ENCODE measurements at places on chromosomes 1 and 21.

DNA sequence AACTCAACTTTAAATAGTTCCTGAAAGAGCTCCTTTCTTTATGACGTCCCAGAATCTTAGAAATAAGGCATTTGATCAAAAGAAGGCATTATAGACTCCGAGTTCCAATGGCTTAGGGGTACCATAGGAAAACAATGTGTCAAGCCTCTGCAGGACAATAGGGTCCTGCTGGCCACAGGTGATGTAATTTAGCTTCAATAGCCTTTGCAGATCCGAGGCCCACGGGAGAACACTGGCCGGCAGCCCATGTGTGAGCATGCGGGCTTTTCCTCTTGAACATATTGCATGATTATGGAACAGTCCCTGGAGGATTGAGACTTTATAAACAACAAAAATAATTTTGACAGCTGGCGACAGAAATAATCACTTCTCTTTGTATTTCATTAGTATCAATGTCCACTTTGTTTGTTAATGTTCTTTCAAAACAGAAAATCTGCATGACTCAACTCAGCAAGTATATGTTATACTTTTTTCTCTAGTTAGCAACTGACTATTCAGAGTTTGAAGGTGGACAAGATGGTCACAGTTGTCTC is 49.0 kb upstream of the NR5A2 start:
- no peak for DNase-seq

DNA sequence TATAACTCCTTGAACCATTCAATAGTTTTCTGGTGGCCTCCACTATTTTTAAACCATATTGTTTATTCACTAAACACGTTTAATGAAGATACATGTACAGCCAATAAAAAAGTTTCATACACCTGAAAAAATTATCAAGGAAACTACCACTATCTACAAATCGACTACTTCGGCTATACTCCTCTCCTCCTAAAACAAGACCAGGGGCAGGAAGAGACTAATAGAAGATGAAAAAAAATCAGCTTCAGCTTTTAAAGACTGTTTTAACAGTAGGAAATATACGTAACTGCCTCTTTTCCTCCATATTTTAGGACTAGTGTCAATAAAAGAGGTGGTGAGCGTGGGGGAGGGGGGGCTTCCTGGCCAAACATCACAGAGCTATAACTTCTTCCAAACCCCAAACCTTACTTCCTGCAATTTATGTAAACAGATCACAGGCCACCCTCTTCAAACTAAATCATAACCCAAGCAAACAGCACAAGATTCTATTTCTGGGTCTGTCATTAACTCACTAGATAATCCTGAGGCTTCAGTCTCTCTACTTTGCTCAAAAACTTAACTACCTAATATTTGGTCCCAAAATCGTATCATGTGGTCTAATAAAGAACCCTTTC is 15.1 kb downstream of the FOXJ3 start:
- no peak for DNase-seq

DNA sequence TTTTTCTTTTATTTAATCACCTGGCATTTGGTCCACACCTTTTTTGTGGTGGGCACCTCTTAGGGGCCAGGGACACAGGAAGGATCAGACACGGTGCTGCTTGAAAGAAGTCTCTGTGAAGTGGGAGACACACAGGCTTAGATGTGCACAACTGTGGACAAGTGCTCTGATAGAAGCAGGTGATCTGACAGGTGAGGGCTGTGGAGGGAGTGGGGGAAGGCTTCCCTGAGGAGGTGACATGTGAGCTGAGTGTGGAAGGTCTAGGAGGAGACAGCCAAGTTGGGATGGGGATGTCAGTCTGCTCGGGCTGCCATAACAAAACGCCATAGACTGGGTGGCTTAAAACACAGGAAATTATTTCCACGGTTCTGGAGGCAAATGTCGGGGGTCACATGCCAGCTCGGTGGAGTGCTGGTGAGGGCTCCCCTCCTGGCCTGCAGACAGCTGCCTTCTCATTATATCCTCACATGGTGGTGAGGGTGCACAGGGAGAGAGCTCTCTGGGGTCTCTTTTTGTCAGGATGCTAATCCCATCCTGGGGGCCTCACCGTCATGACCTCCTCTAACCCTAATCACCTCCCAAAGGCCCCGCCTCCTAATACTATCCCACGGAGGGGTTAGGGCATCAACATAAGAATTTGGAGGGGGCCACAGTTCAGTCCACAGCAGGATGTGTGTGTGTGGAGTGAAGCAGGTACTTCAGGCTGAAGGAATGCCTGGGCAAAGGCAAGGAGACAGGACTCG is 5.2 kb upstream of the KIAA1614 start:
- DNase-seq: no peak

- no peak for DNase-seq
Measured at GRCh38 chr1:32627596-32628162, 22.7 kb downstream of the ZBTB8OS start.

DNA sequence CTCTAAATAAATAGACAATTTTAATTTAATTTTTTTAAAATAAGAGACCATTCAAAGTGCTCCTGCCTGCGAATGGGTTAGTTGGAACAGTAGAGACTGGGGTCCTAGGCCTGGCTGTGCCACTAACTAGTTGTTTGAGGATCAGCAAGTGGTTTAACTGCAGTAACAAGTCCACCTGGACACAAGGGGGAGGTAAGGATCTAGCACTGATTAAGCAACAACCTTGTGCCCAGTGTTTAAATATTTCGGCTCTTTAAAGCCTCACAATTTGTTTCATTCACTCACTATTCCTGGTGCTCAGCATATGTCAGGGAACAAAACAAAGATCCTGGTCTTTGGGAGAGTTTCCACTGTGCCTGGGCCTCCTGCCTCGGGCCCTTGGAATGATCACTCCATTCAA is 1.6 kb upstream of the AGT start:
- no peak for DNase-seq

DNA sequence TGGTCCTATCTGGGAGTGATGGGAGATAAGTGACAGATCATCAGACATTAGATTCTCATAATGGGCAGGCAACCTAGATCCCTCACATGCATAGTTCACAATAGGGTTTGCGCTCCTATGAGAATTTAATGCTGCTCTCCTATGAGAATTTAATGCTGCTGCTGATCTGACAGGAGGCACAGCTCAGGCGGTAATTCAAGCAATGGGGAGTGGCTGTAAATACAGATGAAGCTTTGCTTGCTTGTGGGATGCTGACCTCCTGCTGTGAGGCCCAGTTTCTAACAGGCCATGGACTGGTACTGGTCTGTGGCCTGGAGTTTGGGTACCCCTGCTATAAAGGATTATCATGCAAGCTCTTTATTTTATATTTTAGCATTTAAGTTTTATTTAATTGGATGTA is 72.0 kb downstream of the ZMYM4 start:
- no peak for DNase-seq

- no peak for DNase-seq
Measured at GRCh38 chr1:1941868-1942752, 23.0 kb upstream of the TMEM52 start.

DNA sequence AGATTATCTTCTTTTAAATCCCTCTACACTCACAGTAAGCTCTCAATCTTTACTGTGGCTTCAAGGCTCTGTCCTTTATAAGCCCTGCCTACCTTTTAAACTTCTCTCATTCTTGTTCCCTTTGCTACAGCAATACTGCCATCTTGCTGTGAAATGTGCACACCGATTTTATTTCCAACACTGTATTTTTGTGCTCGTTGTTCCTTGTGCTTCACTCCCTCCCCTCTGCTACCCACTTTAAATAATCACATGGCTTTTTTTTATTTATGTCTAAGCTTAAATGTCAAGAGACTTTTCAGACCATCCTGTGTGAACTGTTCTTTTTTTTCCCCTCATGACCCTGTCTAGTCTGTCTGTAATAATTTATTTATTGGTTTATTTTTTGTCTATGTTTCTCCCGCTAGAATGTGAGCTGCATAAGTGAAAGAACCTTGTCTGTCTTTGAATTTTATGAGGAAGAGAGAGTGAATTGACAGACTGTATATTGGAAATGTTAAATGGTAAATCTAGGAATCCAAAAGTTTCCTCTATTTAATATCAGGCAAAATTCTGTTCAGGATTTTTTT is 45.7 kb downstream of the ABCD3 start:
- no peak for DNase-seq

DNA sequence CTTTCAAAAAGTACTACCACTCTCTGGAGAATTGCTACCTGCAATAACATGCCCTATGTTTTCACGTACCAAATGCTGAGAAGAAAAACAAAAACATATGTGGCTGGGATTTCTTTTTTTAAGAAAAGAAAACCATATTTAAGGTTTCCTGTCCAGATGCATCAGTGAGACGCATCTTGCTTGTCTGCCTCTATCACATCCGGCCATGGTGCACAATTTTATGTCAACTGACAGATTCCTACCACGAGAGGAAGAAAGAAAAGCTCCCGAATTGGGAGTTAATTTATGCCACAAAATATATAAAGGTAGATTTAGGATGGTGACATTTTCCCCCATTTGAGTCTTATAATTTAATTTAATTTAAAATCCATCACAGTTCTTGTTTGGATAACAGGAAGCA is 62.3 kb upstream of the COL24A1 start:
- no peak for DNase-seq

GRCh38 chr1:174008269-174008668 is 13.9 kb downstream of the RC3H1 start:
- DNase-seq: no peak

GRCh38 chr1:87318056-87318650 is 10.5 kb upstream of the LMO4 start:
- DNase-seq: no peak

DNA sequence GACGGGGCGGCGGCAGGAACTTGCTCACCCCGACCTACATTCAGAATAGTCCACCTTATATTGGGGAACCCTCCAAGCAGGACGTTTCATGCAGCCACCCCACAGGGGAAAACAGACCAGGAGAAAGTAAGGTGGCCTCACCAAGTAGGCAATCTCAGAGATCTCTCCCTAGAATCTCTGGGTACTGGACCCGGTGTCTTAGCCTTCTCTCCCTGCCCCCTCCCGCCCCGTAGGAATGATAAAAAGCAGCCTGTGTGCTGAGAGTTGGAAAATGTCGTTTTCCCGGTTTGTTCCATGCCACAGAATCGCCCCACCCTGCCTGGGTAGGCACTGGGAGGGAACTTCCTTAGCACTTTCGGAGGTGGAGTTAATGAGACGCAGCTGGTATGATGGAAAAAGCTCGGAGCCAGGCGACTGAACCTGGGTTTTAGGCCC is 789 bp upstream of the PTPN14 start:
- no peak for DNase-seq

- DNase-seq: no peak
Measured at GRCh38 chr1:30908316-30908695, 252 bp downstream of the SDC3 start.

DNA sequence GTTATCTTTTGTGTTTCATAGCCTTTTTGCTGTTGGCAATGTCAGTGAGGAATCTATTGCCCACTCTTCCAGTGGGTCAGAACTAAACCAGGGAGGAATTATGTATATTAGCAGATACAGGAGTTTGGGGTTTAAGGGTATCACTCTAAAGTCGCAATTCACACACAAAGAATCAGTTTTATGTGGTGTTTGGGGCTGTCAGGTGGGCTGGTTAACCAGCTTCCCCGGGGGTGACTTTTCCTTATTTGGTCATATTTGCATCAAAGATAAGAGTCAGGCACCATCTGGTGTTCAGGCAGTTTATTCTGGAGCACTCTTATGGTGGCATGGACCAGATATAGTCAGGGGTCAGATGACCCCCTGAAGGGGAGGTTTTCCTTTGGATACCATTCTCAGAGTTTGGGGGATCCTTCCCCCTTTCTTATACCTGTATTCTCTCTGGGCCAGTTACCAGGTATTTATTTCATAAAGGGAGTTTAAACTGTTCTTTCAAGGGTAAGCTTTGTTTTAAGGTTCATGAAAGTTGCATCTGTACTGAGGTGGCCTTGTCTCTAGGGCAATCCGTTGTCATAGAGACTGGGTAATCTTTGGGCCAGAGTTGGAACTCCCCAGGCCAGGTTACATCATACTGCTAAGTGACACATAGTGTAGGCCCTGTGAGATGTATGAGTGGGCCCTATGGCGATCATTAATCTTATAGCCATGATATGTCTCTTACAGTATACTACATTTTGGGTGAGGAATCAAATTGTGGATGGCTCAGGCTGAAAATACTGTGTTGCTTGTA is 148.2 kb downstream of the RWDD3 start:
- no peak for DNase-seq

DNA sequence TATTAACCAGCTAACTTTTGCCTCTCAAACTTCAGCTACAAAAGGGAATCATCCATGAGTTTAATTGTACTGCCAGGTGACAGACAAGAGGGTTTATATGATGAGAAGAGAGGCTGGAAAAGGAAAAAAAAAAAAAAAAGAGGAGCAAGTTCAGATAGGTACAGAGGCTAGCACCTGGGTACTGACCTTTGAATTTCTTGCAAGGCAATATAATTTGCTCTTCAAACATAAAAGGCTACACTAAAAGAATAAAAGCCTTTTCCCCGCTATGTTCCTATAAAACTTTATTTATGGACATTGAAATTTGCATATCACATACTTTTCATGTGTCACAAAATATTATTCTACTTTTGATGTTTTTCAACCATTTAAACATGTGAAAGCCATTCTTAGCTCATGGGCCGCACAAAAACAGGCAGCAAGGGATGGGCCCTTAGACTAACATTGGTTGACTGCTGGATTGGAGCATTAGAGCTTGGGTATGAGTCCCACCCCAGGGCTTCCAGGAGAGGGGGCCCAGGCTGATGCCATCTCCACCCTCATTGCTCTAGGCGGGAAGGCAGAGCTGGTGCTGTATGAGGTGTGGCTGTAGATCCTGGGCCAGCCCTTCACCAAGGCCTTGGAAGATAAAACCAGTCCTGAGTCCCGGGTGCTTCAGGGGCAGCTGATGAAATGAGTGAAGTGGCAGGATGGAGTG is 44.3 kb downstream of the ATP1B1 start:
- DNase-seq: no peak

DNA sequence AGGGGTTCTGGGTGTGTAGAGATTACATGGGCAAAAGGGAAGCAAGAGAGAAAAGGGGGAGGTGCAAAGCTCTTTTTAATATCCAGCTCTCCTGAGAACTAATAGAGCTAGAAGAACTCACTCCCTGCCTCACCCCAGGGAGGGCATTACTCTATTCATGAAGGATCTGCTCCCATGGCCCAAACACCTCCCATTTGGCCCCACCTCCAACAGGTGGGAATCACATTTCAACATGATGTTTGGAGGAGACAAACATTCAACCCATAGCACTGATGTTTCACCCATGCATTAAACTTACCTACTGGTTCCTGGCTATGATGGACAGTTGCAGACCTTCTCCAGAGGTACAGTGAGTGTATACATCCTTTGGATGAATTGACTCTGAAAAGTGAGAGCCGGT is 7.3 kb upstream of the JUN start:
- no peak for DNase-seq

GRCh38 chr1:89407360-89407759 is 43.5 kb downstream of the GBP6 start:
- no peak for DNase-seq

- no peak for DNase-seq
Measured at GRCh38 chr1:174736831-174737230, 262.9 kb upstream of the CACYBP start.

GRCh38 chr1:56915960-56916359 is 49.9 kb downstream of the C8B start:
- no peak for DNase-seq

All from activated naive CD8-positive, alpha-beta T cell treated with anti-CD3 and anti-CD28 coated beads for 36 hours (primary cell).